ENCODE measurements at places on chromosomes 3 and 15.

DNA sequence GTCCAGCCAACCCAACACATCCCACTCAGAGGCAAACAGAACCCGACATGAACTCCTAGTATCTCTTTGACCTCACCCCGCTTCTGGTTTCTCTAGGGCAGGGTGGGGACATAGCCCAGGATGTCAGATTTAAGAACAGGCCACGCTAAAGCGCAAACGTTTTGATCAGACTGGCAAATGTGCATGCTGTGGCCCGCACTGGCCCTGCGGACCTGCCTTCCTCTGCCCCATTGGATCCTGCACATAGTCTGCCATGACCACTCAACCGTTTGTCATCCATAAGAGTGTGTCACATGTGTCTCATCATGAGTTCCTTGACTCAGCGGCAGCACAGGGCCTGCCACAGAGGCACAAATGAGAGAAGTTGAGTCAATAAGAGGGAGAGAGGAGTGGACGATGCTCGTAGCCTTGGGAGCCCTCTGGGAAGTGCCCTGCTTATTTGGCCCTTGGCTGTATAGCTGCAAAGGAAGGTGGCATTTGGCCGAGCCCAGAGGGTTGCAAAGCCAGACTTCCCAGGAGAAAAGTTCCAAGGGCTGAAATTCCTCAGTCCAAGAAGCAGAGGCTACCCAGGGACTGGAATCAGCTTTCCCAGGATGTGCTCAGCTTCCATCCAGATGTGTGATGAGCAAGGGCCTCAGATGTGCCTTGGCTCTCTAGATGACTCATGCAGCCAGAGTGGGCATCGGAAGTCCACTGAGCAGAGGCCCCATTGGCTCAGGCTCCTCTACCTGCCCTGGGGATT lies 55.5 kb upstream of the SLCO2A1 start:
- DNase-seq = no peak

- no peak for DNase-seq
Measured at GRCh38 chr3:197737749-197738462, 1.2 kb upstream of the RUBCN start.

- no peak for DNase-seq
Measured at GRCh38 chr15:37695719-37696118, 238.7 kb upstream of the TMCO5A start.

GRCh38 chr3:29612536-29612935 lies 331.7 kb downstream of the RBMS3 start:
- no peak for DNase-seq

DNA sequence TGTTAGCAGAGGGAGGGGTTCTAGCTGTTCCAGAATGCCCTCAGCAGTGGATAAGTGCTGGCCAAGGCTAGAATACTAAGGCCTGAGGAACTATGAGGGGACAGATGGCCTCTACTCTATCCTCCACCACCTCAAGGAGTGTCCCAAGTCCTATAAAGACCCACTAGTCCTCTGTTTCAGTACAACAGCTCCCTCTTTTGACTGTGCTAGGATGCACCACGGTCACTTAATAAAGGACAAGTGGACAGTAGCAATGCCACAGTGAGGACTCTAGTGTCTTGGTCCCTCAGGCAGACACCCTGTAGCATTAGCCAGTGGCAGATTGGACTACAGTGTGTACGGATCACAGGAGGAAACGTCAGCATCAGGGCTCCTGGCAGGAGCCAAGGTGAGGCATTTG lies 171.8 kb upstream of the PROK2 start:
- DNase-seq = no peak

DNA sequence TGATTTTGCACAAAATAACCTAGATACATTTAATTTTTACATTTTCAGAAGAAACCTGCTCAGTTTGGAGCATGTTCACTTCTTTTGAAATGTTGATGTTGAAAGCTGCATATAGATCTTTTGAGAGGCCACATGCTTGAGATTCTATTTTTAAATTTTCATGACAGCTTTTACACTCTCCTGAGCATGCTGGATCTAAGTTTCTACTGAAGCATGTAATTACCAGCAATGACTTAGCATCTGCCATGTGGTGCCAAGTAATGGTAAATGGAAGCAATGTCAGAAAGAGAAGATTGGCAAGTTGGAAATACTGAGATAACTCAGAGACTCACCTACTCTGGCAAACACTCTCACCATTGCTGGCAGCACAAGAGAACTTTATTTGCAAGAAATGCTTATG lies 310.6 kb downstream of the NSUN3 start:
- no peak for DNase-seq

DNA sequence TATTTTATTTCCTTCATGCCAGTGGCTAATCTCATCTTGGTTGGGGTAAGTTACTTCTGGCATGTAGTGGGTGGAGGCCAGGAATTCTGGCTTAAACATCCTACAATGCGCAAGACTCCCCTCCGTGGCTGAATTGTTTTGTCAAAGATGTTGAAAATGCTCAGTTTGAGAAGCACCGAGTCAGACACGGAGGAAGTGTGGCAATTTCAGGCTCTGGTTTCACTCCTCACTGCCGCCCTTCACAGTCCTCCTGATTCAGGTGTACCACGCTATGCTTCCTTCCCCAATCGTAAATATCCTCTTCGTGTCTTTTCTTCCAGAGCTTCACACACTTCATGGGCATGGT lies 150.7 kb downstream of the OPA1 start:
- DNase-seq = no peak

GRCh38 chr3:61832375-61833229 lies 271.2 kb downstream of the PTPRG start:
- DNase-seq = no peak

All from AG09309 (cell line).